H4 (cell line): ENCODE measurements at places on chromosomes 16 and 17.

- DNase-seq: no peak
Observed at GRCh38 chr16:89847051-89847939, 19.0 kb downstream of the SPIRE2 start.

DNA sequence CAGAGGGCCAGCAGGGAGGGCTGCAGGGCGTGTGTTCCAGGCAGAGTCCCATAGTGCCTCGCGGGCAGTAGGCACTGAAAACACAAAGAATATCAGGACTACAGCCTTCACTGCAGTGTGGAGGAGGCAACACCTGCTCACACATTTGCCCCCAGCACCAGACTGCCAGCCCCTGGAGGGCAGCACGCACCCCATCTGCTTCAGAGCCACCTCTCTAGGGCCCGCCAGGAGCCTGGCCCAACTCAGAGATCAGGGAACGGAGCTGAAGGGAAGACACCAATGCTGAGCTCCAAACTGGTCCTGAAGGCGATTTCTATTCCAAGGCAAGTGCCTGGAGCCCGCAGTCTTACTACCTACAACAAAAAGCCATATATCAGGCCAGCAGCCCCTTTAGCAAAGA lies 130.3 kb downstream of the ZNF423 start:
- DNase-seq: no peak

GRCh38 chr17:73205459-73205961 lies 12.7 kb downstream of the COG1 start:
- DNase-seq: no peak

- DNase-seq: no peak
Observed at GRCh38 chr16:10805334-10805733, 13.3 kb downstream of the TVP23A start.

GRCh38 chr17:55727920-55728319 lies 5.3 kb upstream of the TMEM100 start:
- DNase-seq: no peak
